ENCODE measurements at places on chromosomes 3 and 15. TPM values are rescaled to one million over a fixed set of nuclear protein-coding genes. Genes with fewer than 3 reads are reported as not detected.

DNA sequence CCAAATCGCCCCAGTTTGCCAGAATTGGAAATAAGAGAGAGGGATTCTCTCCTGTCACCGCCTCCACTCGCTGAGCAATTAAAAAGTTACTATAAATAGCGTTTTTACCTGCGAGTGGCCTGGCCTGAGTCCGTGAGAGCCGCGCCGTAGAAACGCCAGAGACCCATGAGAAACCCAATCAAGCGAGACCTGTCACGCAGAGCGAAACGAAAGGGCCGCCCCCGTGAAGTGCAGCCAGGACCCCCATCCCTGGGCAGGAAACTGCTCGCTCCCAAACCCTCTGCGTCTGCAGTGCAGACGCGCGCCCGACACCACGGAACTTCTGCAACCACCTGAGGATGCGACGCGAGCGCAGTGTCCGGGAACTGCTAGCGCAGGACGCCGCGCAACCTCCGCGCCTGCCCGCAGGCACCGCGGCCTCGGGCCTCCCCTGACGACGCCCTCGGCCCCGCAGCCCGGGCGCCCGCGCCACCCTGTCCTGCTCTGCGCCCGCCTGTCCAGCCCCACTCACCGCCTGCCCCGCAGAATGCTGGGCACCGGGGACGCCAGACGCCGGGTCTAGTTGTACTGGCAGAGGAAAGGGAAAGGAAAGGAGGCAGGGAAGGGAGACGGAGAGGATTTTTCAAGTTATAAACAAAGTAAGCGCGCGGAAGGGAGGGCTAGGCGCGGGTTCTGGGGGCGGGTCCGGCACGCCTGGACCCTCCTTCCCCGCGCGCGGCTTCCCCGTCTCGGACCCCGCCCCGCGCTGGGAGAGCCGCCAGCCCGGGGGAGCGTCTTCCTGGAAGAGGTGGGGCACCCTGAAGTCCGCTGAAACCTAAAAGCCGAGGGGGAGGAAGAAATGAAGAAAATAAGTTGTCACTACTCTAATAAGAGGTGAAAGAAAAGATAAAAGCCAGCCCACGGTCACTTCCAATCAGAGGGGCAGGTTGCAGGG lies at the start of gene PLSCR4:
PLSCR4 (minus strand) TSS at position 657 of the 934 bp plus-strand sequence. CDS start 29,034 bp downstream, outside the sequence.
- peak; percentile 7 for DNase-seq

DNA sequence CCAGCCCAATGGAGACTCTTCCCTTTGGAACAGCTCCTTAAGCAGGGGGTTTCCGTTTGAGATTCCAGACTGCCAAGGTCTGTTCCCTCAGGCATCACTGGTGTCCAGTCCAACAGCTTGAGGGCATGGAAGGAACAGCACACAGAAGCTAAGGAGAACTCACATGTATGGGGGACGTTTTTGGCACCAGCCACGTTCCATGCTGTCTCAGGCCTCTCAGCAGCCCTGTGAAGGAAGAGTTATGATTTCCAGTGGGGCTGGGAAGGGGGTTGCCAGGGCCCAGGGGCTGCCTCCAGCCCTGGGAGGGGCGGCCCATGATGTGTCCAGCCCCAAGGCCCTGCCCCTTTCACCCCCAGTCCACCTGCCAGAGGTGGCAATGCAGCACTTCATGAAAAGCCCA lies 7.5 kb upstream of the RHO start:
- no peak for DNase-seq

DNA sequence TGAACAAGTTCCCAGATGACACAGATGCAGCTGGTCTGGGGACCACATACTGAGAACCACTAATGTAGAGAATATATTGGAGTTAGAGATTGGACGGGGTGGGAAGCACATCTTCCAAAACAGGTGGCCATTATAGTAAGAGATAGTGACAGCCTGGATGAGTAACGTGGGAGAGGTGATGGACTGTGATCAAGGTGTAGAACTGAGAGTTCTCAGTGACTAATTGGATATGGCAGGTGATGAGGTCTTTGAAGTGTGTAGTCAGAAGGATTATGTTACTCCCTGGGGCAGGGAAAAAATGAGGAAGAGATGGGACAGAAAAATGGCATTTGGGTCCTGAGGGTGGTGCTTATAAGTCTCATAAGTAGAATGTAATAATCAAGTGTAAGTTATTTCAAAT lies 66.6 kb downstream of the KCNMB2 start:
- no peak for DNase-seq

DNA sequence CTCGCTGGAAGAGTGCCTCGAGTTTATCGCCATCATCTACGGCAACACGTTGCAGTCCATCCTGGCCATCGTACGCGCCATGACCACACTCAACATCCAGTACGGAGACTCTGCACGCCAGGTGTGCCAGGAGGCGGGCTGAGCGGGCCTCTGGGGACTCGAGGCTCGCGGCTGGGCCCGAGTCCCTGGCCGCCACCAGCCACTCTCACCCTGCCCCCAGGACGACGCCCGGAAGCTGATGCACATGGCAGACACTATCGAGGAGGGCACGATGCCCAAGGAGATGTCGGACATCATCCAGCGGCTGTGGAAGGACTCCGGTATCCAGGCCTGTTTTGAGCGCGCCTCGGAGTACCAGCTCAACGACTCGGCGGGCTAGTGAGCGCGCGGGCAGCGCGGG lies 1.9 kb downstream of the GNAT1 start:
- DNase-seq: no peak

- no peak for DNase-seq
These were observed 12.8 kb downstream of the MAN2A2 start for GRCh38 chr15:90915808-90916440.

- DNase-seq: no peak
These were observed 67.8 kb upstream of the ZBED2 start for GRCh38 chr3:111662907-111663306.

DNA sequence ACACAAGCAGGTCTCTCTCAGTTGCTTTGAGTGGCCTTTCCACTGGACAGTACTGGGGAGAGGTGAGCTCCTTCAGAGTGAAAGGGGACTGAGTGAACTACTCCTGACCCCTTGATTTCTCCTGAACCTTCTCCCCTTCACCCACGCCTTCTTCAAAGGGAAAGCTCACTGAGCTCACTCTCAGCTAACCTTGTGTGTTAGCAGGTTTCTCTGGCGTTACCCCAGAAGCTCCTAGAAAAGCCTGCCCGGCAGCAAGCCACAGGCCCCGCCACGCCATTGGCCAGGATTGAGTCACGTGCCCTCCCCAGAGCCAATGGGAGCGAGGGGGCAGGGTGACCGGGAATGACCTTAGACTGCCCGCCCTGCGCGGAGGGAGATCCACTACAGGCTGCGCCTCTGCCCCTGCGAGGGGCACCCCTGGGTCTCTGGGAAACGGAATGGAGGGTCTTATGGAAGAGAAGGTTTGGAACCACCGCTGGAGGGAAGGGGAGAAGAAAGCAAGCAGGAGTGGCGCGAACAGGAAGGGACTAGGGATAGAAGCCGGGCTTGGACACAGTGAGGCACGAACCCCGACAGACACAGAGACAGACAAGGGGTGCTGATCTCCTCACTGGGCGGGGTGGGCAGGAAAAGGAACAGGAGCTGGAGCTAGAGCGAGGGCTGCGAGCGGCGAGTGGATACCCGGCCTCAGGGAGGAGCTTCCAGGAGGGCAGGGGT lies 17.4 kb upstream of the CLK3 start:
- peak; percentile 92 for DNase-seq

DNA sequence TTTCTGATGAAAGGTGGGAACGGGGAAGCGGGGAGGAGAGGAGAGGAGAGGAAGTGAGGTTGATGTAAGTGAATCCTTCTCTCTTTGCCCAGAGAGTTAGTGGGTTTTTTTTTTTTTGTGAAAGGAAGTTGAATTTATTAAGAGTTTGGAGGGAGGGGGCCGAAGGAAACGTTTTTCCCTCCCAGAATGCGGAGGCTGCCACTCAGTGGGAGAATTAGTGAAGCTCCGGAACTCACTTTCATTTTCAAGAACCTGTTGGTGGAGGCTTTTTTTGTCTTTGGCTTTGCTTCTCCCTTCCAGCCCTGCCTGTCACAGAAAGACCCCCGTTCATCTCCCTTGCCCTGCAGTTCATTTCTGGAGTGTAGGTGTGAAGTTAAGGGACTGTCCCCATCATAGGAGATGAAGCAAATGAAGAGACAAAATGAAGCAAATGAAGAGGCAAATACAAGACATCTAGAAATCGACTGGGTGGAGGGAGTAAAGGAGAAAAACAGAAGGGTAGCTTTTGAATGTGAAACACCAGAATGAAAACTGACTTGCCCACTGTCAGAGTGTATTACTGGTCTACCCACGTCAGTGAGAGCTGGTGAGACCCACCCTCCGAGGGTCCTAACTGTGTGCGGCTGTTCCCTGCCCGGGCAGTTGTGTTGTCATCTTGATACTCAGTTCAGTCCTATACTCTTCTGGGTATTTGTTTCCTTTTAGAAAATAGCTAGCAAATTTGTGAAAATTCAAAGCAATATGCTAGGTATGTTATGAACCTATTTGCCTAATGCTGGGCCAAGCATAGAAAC lies 91.5 kb downstream of the ITPR1 start:
- DNase-seq: peak; percentile 27

- no peak for DNase-seq
These were observed 12.7 kb downstream of the TLNRD1 start for GRCh38 chr15:81013396-81013929.

DNA sequence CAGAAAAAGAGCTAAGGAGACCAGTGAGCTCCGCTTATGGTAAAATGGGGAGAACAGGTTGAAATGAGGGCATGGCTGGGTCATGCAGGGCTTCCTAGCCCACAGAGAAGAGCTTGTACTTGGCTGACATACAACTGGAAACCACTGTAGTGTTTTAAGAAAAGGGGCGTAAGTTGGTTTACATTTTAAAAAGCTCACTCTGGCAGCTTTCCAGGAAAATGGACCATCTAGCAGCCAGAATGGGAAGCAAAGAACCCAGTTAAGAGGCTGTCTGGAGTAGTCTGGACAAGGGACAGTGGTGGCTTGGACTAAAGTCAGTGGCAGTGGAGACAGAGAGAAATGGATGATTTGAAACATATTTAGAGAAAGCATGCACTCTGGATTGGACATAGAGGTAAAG lies 1.9 kb downstream of the MORC1 start:
- DNase-seq: no peak

- no peak for DNase-seq
These were observed 585.3 kb downstream of the GOLGA6L6 start for GRCh38 chr15:19956124-19956796.

DNA sequence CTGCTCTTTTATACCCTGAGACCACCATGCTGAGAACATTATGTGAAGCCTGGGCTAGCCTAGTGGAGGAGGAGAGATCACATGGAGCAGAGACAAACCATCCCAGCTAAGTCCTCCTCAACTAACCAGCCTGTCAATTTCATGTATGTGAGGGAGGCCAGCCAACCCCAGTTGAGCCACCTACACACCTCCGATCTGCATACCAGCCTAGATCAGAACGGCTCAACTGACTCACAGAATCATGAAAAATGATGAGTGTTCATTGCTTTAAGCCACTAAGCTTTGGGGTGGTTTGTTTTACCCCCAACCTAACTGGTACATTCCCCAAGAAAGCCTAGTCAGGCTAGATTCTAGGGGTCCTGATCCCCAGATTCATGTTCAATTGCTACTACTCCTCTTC lies 19.4 kb upstream of the CA12 start:
- DNase-seq: peak; percentile 47

GRCh38 chr3:98532709-98533571 lies 1.2 kb downstream of the GPR15 start:
- no peak for DNase-seq

DNA sequence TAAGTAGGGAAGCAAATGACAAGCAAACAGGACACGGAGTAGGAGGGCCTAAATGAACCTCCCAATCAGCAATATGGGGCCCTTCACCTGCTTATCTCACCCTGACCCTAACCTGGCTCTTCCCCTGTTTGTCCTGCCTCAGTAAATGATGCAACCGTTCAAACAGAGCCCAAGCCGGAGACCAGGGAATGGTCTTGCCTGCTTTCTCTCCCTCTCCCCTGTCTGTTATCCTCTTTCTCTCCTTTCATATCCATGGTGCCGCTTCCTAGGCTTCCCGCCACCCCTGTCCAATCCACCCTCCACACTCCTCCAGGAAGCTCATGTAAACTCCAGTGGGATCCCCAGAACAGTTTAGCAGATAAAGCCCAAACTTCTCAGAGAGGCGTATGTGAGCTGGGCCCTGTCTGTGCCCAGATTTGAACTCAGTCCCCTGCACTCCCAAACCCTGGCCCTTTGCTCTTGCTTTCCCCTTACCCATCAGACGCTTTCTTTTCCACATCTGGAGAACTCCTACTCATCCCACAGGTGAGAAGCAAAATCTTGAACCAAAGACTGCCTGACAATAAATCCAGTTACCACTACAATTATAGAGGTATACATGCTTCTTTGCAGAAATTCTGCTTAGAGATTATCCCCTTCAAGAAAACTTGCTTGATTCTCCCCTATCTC lies 45.7 kb upstream of the STT3B start:
- no peak for DNase-seq

GRCh38 chr3:136546720-136547119 lies 205.5 kb downstream of the STAG1 start:
- DNase-seq: no peak

GRCh38 chr3:152621006-152621868 lies 213.7 kb upstream of the P2RY1 start:
- no peak for DNase-seq

DNA sequence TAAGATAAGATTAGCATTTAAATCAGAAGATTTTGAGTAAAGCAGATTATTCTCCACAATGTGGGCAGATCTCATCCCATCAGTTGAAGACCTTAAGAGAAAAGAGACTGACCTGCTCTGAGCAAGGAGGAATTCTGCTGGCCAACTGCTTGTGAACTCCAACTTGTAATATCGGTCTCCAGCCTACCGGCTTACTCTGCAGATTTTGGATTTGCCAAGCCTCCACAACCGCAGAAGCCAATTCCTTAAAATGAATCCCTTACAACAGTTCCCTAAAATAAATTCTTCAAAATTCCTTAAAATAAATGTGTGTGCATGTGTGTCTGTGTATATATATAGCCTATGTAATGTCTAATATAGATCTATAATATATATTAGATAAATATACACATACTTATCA lies 107.4 kb upstream of the KLF13 start:
- DNase-seq: no peak

CFAP20DC gene
- 2.0 TPM for total RNA-seq

TBC1D5 gene
- total RNA-seq: 51.2 TPM

NME9 gene
- total RNA-seq: 0.58 TPM

TRPM1 gene
- total RNA-seq: not detected

PLSCR2 gene
- total RNA-seq: not detected

CILP gene
- not detected for total RNA-seq

SMAD6 gene
- total RNA-seq: 0.31 TPM

GAP43 gene
- total RNA-seq: not detected
